ENCODE measurements at places on chromosomes 12 and 14.

GRCh38 chr14:75005357-75005756 is 2.6 kb downstream of the EIF2B2 start:
- no peak for DNase-seq

GRCh38 chr14:69648480-69649451 is 37.4 kb downstream of the SUSD6 start:
- DNase-seq: no peak

DNA sequence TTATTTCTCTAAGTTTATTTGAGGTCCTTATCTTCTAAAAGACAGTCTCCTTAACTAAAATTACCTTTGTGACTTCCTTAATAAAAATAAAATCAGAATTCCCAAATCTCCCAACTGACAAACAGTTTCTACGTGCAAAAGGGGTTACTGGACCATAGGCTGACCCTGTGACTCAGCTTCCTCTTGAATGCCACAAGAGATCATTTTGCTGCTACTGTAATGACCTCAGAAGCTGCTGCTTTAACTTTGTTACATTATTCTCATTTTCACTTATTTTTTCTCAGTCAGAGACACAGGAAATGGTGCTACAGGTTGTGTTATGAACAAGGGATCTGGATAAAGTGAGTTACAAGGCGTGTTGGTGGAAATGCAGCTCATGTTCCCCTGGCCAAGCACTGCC is 132.2 kb upstream of the TMTC2 start:
- no peak for DNase-seq

DNA sequence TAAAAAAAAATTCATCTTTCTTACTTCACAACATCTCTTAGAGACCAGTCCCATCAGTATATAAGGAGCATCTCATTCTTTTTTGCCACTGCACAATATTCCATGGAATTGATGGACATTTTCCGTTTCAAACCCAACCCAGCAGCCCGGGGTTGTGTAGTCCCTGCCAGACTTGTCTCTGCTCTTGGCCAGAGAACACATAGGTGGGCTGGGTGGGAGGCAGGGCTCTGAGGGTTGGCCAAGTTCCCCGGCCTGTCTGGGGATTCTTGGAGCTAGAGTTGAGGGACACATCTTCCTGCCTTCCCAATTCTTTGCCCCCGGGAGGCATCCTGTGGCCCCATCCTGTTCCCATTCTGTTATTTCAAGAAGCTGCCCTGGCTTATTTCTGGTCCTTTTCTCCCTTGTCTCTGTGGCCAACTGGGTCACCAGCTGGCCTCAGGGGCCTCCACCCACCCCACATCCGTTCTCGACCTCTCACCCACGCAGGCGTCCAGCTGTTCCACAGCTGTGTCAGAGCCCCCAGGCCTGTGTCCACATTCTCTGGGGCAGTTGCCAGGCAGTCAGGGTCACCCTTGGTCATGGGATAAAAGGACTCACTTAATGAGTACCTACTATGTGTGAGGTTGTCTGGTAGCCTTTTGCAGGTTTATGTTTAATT is 52.0 kb upstream of the CCDC63 start:
- DNase-seq: peak; percentile 43

GRCh38 chr14:32939254-32940065 is 781 bp downstream of the NPAS3 start:
- DNase-seq: peak; percentile 92

DNA sequence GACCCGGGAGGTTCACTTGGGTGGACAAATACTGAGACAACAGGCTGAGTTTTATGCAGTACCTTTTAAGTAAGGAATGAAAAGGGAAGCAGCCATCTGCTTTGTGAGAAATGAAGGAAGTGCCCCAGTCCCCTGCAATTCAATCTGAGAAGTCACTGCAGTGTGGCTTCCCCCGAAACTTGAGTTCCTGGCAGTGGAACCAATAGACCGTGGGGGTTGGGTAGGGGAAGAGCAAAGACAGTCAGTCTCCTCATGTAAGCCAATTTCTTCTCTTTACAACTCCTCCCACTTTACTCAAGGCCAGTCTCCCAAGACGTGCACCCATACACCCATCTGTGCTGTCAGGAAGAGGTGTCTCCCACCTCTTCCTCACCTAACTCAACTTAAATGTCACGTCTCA is 206.5 kb downstream of the BCAT1 start:
- no peak for DNase-seq

GRCh38 chr14:34250959-34251358 is 211.1 kb downstream of the SPTSSA start:
- no peak for DNase-seq

- DNase-seq: no peak
Observed at GRCh38 chr12:97048421-97049035, 141.5 kb downstream of the NEDD1 start.

- no peak for DNase-seq
Observed at GRCh38 chr12:124533456-124533855, 34.0 kb downstream of the NCOR2 start.

DNA sequence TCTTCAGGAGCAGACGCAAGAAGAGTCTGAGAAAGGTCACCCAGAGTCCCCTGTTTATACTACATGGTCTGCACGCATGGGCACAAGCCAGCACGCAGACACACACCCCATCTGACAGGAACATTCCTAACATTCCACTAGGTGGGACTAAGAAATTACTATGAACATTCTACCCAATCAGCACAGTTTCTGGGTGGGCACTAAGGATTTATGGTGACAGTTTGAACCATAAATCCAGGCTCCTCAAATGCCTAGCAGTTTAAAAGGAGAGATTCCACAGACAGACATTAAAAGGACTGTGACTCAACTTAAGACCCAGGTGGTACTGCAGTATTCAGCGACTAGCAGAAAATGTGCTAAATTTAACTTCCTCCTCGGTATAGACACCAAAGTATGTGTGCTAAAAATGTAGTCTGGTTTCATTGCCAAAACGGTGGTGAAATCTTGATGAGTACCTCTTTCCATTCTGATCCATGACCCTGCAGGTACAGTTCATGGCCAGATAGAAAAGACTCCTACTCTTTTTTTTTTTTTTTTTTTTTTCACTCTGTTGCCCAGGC is 16.2 kb downstream of the ABHD4 start:
- DNase-seq: peak; percentile 37

DNA sequence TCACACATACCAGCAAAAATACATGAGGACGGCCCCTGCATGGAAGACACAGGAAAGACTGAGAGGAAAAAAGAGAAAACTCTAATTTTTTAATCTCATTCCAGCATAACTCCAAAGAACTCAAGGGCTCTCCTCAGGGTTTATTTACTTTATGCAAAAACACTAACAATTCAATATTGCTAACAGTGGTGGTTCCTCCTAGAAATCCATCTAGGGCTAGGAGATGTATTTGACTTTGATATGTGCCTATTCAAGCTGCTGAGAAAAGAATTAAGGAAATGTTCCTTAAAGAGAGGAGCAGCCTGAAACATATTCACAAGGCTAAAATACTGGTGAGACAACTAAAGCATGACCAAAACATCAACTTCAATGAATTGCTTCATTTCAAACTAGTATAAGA is 57.0 kb downstream of the SLC25A21 start:
- no peak for DNase-seq

DNA sequence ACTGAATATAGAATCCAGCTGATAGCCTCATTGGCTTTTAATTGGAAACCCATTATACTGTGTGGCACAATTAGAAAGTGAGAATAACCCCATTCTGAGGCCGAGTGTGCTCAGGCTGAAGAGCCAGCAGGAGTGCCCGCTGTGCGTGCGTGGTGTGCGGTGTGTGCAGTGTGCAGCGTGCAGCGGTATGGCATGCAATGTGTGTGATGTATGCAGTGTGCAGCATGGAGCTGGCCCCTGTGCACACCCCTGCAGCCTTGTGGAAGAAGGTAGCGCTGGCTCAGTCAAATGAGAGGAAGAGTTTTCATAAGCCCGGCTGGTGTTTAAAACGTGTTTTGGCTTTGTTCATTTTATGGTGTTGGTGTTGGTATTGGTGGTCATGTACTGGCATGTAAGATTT is 22.9 kb downstream of the CKB start:
- DNase-seq: no peak

GRCh38 chr14:53979747-53980642 is 23.4 kb upstream of the BMP4 start:
- DNase-seq: no peak

GRCh38 chr12:47891356-47891755 is 13.4 kb downstream of the VDR start:
- no peak for DNase-seq

DNA sequence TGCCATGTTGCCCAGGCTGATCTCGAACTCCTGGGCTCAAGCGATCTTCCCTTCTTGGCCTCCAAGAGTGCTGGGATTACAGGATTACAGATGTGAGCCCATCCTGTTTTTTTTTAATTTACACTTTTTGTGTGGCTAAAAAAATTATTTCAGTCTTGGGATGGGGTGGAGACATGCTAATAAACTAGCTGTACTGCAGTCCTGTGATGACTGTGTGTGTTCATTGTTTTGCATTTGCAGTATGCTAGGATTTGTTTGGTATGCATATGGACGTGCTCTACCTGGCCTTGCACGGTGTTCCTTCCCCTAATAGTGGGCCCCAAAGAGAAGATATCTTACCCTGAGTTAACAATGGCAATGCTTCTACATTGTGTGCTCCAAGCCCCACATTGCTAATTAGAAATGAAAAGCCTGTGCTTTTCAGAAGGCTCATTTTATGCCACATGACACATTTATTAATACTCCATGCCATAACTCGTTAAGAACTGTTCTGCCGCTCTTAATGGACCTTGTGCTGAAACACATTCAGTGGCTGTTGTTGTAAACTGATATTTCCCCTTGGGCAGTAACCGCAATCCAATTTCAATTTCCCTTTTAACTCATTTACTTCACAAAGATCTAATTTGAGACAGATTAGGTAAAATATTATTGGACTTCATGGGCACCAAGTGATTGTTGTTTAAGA is 86.4 kb downstream of the SCN8A start:
- no peak for DNase-seq

DNA sequence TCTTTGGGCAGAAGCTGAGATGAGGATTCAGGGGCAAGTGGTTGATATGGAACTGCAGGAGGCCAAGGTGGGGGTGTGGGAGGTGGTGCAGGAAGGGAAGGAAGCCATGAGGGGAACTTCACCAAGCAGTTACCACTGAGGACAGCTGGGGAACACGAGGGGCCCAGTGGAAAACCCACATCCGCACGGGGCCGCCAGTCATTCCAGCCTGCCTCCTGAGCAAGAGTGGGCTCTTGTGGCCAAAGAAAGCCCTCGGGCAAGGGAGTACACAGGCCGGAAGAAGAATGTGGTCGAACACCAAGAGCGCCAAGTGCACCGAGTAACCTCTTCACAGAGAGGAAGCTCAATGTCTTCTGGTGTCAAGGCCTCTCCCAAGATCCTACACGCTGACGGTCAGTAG is 252.2 kb upstream of the FOXN3 start:
- DNase-seq: no peak

DNA sequence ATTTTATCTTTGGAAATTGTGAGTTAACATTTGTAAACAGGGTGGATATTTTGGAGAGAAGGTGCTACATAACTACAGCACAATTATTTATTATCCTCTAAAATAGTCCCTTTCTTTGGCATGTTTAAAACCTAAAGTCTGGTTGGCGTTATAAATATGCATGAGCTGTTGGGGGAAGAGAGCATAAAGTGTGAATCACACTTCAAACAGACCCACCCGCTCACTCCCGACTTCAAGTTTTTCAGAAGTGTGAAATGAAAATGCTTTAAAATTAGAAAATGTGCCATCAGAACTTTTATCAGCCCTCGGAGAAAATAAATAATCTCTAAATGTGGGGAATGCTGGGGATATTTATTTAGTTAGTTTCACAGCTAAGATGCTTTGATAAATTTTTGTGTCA is 1006.9 kb downstream of the NRXN3 start:
- DNase-seq: no peak

- DNase-seq: no peak
Observed at GRCh38 chr12:123037791-123038190, 57.3 kb downstream of the ARL6IP4 start.

GRCh38 chr14:100731011-100731670 is 4.4 kb downstream of the DLK1 start:
- DNase-seq: no peak

- no peak for DNase-seq
Observed at GRCh38 chr12:132925597-132926414, 30.3 kb downstream of the ZNF605 start.

- DNase-seq: no peak
Observed at GRCh38 chr12:12201274-12201758, 65.5 kb downstream of the LRP6 start.

GRCh38 chr14:104211215-104211614 is 72.8 kb downstream of the KIF26A start:
- no peak for DNase-seq

DNA sequence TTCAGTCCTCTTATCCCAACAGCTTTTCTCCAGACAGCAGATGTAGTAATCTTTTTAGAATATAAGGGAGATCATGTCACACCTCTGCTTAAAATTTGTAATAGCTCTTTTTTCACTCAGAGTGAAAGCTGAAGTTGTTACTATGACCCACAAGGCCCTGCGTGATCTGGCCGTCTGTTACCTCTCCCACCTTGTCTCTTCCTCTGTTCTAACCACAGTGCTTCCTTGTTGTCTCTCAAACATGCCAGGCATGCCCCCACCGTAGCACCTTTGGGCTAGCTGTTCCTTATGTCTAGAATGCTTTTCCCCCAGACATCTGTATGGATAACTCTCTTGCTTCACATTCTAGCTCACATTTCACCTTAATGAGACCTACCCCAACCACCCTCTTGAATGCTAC is 6.5 kb downstream of the NECAP1 start:
- no peak for DNase-seq

- no peak for DNase-seq
Observed at GRCh38 chr12:109875572-109876131, 4.7 kb downstream of the GLTP start.

GRCh38 chr12:98740751-98741150 is 95.7 kb downstream of the APAF1 start:
- no peak for DNase-seq

DNA sequence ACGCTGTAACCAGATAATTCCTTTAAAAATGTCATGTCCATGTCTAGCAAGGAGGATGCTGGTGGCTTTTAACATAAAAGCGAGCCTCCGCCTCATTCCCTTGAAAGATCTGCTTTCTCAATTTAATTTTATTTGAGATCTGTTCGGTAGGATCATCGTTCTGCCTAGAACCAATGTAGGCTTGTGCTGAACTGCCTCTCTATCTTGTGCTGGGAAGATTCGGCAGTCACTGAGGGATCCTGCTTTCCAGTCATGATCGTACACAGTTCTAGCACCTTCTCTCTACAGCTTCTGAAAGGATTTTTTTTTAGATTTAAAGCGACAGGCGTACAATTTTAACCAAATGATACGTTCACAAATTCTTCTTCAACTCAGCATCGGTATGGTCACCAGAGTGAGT is 54.3 kb downstream of the PEBP1 start:
- peak; percentile 46 for DNase-seq

DNA sequence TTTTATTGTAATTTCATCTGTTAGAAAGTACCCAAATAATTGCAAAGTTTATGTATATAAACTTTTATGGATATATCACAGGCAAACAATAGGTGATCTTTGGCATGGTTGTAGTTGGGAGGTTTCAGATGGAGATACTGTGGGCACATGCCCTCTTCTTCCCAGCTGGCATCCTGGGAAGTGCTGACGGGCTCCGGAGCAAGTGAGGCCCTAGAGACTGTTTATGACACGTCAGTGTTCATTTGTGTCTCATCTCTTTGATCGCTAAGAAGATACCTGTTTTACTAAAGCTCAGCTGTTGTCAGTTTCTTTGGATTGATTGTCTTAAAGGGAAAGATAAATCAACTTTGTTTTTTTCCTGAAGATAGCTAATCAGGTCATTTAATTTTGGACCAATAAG is 287.6 kb downstream of the FBXL14 start:
- DNase-seq: no peak

All from right hindlimb (tissue), 1 donor.